ENCODE measurements at places on chromosomes 12 and 14. TPM values are rescaled to one million over a fixed set of nuclear protein-coding genes. Genes with fewer than 3 reads are reported as not detected.
A peak's percentile ranks its signal among the peaks of the same experiment; 100 is the strongest.

GRCh38 chr12:115598871-115599811, 678.4 kb downstream of the MED13L start:
- H3K27ac ChIP-seq: no peak overlapping the region
- DNase-seq: no peak
- no peaks in the 10 kb centered on the region for H3K36me3 ChIP-seq
- no peaks in the 10 kb centered on the region for H3K4me1 ChIP-seq
- H3K27me3 ChIP-seq: no peaks in the 10 kb centered on the region

DNA sequence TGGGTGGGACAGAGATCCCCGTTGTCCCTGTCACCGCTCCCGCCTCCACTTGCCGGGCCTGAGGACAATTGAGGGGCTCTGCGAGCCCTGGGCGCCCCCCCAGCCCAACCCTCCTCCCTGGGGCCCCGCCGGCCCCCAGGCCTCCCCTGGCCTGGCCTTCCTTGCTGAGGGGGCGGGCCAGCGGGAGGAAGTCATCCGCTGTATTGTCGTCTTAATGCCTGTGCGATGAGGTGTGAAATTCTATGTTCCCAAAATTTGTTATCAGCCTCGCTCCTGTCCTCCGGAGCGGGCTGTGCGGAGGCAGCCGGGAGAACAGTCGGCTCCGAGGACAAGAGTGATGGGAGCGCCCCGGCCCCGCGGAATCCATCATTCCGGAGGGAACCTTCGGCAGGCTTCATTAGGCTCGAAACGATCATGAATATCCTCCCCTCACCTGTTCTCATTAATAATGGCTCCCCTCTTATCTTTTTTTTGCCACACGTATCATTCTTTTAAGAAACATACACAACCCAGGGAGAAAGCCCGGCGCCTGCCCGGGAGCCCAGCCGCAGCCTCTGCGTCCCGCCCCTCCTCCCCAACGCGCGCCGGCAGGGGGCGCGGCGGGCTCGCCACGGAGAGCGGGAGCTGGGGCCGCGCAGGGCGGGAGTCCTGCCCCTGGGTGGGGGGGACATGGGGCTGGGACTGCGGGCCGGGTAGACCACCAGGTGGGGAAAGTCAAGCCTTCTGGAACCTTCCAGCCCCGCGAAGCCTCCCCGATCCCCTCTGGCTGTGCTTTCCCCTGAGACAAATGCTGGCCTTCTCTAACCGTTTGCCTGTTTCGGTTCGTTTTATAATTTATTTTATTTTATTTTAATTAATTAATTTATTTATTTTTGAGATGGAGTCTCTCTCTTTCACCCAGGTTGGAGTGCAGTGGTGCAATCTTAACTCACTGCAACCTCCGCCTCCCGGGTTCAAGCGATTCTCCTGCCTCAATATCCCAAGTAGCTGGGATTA, 17.1 kb upstream of the DLK1 start:
- peaks cover 14% of the 10 kb centered on the region for H3K4me1 ChIP-seq
- peaks cover 40% of the 10 kb centered on the region for H3K27me3 ChIP-seq
- H3K36me3 ChIP-seq: peaks cover 2% of the 10 kb centered on the region
- H3K4me3 ChIP-seq: no peak overlapping the region

DNA sequence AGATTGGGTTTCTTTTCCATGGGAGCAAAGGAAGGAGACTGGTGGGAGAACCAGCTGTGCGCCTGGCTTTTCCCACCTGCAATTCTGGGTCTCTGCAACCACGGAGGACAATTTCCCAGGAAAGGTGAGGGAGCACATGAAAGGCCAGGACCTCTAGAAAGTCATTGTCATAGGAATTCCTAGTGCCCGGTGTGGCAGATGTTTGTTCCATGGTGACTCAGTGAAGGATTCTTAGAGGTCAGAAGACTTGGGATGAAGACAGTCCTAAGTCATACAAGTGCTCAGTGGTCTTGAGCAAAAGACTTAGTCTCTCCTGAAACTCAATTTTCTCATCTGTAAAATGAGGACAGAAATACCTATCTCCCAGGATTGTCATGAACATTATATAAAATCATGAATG, 51.3 kb downstream of the KCNA5 start:
- no peaks in the 10 kb centered on the region for H3K4me1 ChIP-seq
- no peak overlapping the region for H3K27ac ChIP-seq
- no peak overlapping the region for H3K4me3 ChIP-seq
- peaks cover 82% of the 10 kb centered on the region for H3K27me3 ChIP-seq

GRCh38 chr12:104975587-104976343, 10.4 kb upstream of the NOPCHAP1 start:
- H3K27me3 ChIP-seq: no peaks in the 10 kb centered on the region
- H3K27ac ChIP-seq: no peak overlapping the region
- no peaks in the 10 kb centered on the region for H3K36me3 ChIP-seq
- no peaks in the 10 kb centered on the region for H3K4me1 ChIP-seq

DNA sequence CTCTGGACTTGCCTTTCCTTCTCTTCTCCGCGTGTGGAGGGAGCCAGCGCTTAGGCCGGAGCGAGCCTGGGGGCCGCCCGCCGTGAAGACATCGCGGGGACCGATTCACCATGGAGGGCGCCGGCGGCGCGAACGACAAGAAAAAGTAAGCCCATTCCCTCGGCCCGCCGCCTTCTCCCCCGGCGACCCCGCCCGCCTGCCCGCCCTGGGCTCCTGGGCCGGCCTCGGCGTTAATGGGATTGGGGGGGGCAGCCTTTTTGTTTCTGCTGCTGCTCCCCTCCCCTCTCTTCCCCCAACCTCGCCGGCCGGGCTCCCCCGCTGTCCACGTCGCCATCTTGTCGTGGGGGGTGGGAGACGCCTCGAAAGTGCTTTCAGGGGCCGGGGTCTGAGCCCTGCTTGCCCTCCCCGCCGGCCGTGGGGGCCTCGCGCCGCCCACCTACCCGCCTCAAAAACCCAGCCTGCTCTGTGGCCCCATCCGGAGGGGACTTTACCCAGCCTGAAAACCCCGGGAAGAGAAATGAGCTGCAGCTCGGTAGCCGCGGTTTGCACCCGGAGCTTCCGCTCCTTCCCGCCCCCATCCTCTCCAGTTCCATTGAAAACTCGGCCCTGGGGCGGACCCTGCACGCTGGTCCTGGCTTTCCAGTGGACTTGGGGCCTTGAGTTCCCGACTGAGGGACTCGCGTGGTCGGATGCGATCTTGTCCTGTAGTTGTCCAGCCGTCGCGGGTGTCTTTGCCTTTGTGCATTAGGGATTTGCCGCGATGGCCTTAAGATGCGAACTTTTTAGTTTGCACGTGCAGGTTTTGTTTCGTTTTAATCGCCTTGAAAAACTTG, 598 bp downstream of the HIF1A start:
- H3K36me3 ChIP-seq: no peaks in the 10 kb centered on the region
- H3K27me3 ChIP-seq: no peaks in the 10 kb centered on the region
- peak; percentile 36 for DNase-seq
- peak overlapping the region; percentile 96 for H3K27ac ChIP-seq

DNA sequence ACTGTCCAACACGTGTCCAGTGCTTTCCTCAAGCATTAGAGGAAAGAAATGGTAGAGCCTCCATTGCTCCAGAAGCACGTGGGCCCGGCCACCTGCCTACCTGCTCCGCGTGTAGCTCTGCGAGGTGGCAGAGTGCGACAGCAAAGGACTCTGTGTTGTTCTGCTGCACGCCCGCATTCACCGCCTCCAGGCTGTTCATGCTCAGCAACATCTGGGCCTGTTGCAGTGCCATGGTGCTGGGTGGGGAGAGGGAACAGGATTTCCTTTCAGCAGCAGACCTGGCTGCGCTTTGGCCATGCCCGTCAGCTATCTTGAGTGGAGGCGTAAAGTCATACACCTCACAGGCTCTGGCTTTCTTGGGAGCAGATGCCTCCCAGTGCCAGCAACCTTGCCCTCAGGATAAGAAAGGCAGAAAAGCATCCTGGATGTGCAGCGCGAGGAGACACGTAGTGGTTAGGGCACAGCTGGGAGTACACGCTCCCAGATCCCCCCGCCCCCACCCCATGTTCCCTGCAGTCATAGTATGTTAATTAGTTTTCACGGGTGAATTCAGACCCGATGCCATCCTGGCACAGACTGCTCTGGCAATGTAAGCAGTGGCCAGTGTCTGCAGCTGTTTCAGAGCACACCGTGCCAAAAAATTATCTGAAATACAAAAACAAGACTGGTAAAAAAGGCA, 25.1 kb downstream of the ANAPC5 start:
- H3K4me3 ChIP-seq: no peak overlapping the region
- H3K4me1 ChIP-seq: peaks cover 3% of the 10 kb centered on the region
- H3K27ac ChIP-seq: no peak overlapping the region
- H3K27me3 ChIP-seq: no peaks in the 10 kb centered on the region
- DNase-seq: no peak

- peaks cover 11% of the 10 kb centered on the region for H3K27me3 ChIP-seq
- DNase-seq: no peak
- no peak overlapping the region for H3K4me3 ChIP-seq
- no peak overlapping the region for H3K27ac ChIP-seq
- no peaks in the 10 kb centered on the region for H3K4me1 ChIP-seq
Measured at GRCh38 chr14:51219473-51220448, 20.3 kb upstream of the TMX1 start.

GRCh38 chr12:128338386-128339125, 71.6 kb downstream of the TMEM132C start:
- H3K4me1 ChIP-seq: no peaks in the 10 kb centered on the region
- DNase-seq: no peak
- H3K27me3 ChIP-seq: no peaks in the 10 kb centered on the region
- no peak overlapping the region for H3K4me3 ChIP-seq

DNA sequence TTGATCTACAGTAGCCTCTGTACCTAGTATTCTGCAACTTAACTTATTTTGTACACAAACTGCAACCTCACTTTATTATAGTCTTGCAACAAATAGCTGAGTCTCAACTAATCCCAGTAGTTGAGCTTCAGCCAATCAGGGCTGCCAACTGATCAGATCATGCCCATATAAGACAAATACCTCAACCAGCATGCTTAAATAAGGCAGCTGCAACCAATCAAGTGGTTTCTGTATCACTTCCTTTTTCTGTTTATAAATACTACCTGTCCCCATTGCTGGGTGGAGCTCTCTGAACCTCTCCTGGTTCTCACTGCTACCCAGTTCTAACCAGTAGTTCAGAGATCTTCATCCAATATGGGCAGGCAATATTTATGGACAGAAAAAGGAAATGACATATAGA, 248.5 kb upstream of the FBXO33 start:
- no peak overlapping the region for H3K27ac ChIP-seq
- H3K4me3 ChIP-seq: no peak overlapping the region
- H3K27me3 ChIP-seq: no peaks in the 10 kb centered on the region
- no peaks in the 10 kb centered on the region for H3K36me3 ChIP-seq

- H3K27me3 ChIP-seq: peaks cover 29% of the 10 kb centered on the region
- no peak overlapping the region for H3K4me3 ChIP-seq
- no peaks in the 10 kb centered on the region for H3K4me1 ChIP-seq
Measured at GRCh38 chr14:21543963-21544362, 17.8 kb upstream of the SALL2 start.

DNA sequence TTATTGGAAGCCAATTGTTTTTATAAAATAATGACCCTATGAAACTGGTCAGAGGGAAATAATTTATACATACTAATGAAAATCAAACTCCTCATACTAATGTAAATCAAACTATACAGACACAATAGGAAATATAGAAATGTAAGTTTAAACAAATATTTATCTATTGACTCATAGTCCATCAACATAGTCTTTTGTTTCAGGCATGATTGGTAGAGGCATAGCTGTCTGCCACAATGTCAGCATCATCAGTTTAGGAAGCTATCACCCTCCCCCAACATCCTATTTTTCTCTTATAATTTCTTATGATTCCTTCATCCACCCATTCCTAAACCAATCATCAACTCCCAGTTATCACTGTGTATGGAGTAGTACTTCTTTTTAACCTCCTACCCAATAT, 117.7 kb downstream of the SLC38A6 start:
- H3K4me3 ChIP-seq: no peak overlapping the region
- H3K36me3 ChIP-seq: peaks cover 4% of the 10 kb centered on the region
- DNase-seq: no peak
- H3K27me3 ChIP-seq: no peaks in the 10 kb centered on the region
- H3K4me1 ChIP-seq: peaks cover 2% of the 10 kb centered on the region

GRCh38 chr12:2264651-2265232, 212.0 kb downstream of the CACNA1C start:
- no peak overlapping the region for H3K27ac ChIP-seq
- H3K27me3 ChIP-seq: peaks cover 37% of the 10 kb centered on the region
- DNase-seq: no peak
- no peak overlapping the region for H3K4me3 ChIP-seq
- no peaks in the 10 kb centered on the region for H3K36me3 ChIP-seq

- no peak for DNase-seq
- no peaks in the 10 kb centered on the region for H3K36me3 ChIP-seq
- H3K27ac ChIP-seq: no peak overlapping the region
- no peak overlapping the region for H3K4me3 ChIP-seq
Measured at GRCh38 chr12:112822056-112822455, 30.5 kb downstream of the RPH3A start.

DNA sequence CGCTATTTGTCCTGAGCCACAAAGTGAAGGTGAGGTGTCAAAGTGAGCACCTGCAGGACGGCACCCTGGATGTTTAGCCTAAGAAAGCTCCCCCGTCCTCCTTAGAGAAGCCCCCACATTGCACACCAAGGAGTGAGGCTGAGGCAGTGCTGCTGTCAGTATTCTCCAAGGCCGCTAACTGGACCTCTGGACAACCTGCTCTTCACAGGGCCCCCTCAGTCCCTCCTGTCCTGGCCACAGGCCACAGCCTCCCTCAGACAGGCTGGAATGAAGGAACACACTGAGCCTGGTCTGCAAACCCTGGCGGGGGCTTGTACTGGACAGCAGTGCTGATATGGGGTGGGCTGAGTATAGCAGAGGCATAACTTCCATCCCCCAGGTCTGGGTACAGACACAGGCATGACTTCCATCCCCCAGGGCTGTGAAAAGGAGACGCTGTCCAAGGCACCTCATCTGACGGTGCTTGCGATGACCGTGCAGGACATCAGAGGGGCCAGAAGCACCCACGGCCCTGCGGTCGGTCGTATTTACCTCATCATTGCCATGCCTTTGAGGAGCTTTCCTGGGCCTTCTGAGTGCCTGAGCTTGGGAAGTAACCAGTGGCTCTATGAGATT, 82.4 kb upstream of the DIO3 start:
- no peak for DNase-seq
- peaks cover 4% of the 10 kb centered on the region for H3K4me1 ChIP-seq
- H3K27ac ChIP-seq: no peak overlapping the region

- H3K4me1 ChIP-seq: peaks cover 29% of the 10 kb centered on the region
- no peak for DNase-seq
- H3K27me3 ChIP-seq: no peaks in the 10 kb centered on the region
- peak overlapping the region; percentile 98 for H3K4me3 ChIP-seq
- peak overlapping the region; percentile 98 for H3K27ac ChIP-seq
Measured at GRCh38 chr12:118377021-118377883, 897 bp downstream of the SUDS3 start.

FGD4 gene
- total RNA-seq: 0.91 TPM

CLEC6A gene
- total RNA-seq: not detected

SMIM41 gene
- not detected for total RNA-seq

SLCO1B1 gene
- not detected for total RNA-seq

All from T-helper 17 cell (primary cell).